ENCODE measurements at places on chromosomes 16 and 17. TPM values are rescaled to one million over a fixed set of nuclear protein-coding genes. Genes with fewer than 3 reads are reported as not detected.
A peak's percentile ranks its signal among the peaks of the same experiment; 100 is the strongest.

- DNase-seq = no peak
Measured at GRCh38 chr17:31523862-31524730, 132.6 kb downstream of the RAB11FIP4 start.

DNA sequence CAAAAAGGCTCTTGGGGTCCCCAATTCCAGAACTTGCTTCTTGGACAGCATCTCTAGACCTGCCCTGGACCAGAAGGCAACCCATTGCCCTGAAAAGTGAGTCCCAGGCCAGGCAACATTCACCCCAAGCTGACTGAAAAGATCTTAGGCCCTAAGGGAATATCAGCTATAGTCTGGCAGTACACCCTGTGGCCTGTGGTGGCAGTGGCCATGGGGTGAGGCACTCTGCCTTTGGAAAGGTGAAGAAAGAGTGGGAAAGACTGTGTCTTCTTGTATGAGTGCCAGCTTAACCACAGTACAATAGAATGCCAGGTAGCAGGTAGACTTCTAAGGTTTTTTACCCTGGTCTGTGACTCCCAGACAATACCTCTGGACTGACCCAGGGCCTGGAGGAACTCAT, 564.5 kb downstream of the CDH8 start:
- DNase-seq = no peak

- DNase-seq = no peak
Measured at GRCh38 chr17:30905742-30906100, 317 bp downstream of the TEFM start.

- no peak for DNase-seq
Measured at GRCh38 chr17:47295037-47295873, 28.5 kb upstream of the EFCAB13 start.

DNA sequence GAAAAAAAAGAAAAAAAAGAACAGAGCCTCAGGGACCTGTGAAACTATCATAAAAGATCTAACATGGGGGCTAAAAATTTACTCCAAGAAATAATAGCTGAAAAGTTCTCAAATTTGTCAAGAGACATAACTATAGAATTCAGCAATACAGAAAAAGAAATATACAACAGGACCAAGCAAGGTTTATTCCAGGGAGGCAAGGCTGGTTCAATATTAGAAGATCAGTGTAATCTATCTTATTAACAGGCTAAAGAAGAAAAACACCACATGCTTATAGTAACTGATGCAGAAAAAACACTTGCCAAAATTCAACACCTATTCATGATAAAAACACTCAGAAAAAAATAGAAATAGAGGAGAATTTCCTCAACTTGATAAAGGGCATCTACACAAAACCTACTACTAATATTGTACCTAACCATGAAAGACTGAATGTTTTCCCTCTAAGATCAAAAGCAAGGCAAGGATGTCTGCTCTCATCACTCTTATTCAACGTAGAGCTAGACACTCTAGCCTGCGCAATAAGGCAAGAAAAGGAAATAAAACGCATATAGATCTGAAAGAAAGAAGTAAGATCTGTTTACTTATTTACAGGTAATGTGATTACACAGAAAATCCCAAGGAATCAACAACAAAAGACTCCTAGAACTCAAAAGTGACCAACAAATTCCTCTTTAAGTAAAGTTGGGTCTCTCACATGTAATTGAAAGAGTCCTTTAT, 1.2 kb upstream of the ACSM3 start:
- DNase-seq = no peak

DNA sequence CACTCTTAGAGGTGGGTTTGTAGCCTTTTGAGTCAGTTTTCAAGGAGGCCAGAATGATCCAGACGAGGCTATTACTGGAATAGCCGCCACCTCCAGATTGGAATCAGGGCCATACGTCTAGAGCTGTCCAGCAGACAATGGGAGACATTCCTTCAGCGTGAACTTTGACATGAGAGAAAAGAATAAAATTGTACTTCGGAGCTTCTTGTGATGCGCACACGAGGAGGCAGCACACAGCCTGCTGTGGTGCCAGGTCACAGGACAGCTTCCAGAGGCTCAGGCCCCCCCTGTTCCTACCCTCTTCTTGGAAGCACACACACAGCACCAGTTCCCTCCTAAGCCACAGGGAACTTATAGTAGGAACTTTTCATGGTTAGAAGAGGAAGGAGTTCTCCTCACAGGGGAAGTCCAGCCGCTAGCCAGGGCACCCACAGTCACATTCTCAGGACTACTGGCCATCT, 81.0 kb downstream of the VPS53 start:
- no peak for DNase-seq

- no peak for DNase-seq
Measured at GRCh38 chr17:14197586-14197985, 39.1 kb downstream of the CDRT15 start.

GRCh38 chr16:85415196-85416090, 197.7 kb upstream of the GSE1 start:
- no peak for DNase-seq

DNA sequence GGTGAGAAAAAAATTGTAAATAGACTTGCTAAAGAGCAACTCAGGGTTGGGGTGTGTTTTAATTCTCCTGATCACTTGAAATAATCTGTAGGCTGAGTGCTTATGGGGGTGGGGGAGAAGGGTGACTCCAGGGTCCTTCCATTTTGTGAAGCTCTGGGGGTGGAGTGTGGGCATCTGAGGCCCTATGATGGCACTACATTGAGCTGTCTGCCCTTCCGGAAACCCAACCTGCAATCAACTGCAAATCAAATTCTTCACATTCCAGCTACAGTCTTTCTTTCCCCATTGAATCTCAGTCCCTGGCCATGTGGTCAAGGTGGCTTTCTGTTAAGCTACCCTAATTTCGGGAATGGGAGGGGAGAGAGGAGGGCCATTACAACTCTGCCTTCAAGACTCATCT, 6.0 kb upstream of the CDC6 start:
- no peak for DNase-seq

DNA sequence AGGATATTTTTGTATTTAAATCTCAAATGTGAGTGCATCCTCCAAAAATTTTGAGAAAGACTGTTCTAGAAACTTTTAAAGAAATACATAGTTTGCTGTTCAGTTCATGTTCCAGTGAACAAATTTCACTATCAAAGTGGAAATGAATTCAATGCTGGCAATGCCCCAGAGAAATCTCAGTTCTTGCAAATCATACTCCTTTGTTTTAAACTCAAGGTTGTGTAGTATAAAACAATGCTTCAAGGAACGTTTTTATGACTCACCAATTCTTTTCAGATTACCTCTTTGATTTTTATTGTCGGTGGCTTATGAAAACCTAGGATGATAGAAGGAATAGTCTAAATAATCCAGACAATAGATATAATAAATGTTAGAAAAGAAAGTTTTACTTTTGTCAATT, 17.6 kb downstream of the LPCAT2 start:
- peak; percentile 58 for DNase-seq

GRCh38 chr16:26644912-26645543, 421.7 kb upstream of the C16orf82 start:
- no peak for DNase-seq

DNA sequence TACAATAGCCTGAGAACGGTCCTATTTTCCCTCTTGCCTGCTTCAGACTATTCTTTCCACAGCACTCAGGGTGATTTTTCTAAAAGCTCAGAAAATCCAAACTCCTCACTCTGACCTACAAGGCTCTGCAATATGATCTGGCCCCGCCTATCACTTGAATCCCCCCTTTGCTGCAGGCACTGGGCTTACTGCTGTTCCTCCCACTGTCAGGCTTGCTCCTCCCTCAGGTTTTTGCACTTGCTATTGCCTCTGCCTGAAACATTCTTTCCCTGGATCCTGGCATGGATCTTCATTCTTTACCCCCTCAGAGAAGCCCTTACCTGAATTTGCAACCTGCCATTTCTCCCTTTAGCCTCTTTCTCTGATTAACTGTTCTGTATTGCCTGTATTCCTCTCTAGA, 52.3 kb downstream of the RPGRIP1L start:
- no peak for DNase-seq

DNA sequence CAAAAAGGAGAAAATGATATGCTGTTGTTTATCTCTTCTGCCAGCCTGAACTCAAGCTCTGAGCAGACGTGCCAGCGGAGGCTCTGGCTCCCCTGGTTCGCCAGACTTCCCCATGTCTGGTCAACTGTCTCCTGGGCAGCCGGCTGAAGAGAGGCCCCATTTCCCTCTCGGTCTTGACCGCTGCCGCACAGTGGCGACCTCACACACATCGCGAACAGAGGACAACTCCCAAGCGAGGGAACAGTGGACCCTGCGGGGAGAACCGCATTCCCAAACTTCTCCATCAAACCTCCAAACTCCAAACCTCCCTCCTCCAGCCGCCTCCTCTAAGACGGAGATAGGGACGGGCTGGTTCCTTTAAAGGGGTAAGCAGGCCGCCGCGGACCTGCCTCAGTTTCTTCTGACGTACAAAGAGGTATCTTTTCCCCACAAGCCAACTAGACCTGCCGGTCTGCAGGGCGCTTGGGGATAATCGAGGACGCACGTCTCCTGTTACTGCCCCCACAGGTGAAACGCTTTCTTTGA, 24.9 kb upstream of the RFFL start:
- DNase-seq = no peak

- peak; percentile 61 for DNase-seq
Measured at GRCh38 chr16:31458073-31458843, 1.0 kb upstream of the ARMC5 start.

EXOC3L1 gene
- polyA plus RNA-seq = 0.03 TPM

CLEC18A gene
- polyA plus RNA-seq = 0.07 TPM

HBQ1 gene
- polyA plus RNA-seq = 0.45 TPM

PIMREG gene
- 18.2 TPM for polyA plus RNA-seq

PRSS53 gene
- 1.6 TPM for polyA plus RNA-seq

CNOT1 gene
- polyA plus RNA-seq = 115 TPM

Data from mammary epithelial cell (primary cell).